ENCODE measurements at places on chromosomes 7 and 10. TPM values are rescaled to one million over a fixed set of nuclear protein-coding genes. Genes with fewer than 3 reads are reported as not detected.

GRCh38 chr7:67917437-67917755 is 920.8 kb downstream of the TYW1 start:
- DNase-seq = no peak

DNA sequence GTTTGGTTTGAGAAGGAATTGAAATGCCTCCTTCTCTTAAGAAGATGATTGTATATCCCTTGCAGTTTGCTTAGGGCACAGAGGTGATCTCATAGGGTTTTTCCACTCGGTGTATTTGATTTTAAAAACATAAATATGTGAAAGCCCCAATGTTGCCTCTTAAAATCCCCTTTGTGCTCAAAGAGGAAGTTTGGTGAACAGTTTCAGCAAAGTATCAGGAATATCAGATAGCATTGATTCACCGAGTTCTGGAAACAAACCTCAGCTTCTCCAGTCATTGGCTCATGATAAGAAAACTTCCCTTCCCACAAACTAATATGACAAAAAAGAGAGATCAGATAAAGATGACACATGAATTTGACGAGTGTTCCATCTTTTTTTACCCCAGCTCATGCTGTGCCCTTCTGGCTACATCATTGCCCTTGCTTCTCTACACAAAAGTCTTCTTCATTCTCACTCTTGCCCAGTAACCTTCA is 20.1 kb upstream of the SMNDC1 start:
- DNase-seq = no peak

GRCh38 chr7:121288894-121289293 is 39.9 kb upstream of the WNT16 start:
- DNase-seq = no peak

DNA sequence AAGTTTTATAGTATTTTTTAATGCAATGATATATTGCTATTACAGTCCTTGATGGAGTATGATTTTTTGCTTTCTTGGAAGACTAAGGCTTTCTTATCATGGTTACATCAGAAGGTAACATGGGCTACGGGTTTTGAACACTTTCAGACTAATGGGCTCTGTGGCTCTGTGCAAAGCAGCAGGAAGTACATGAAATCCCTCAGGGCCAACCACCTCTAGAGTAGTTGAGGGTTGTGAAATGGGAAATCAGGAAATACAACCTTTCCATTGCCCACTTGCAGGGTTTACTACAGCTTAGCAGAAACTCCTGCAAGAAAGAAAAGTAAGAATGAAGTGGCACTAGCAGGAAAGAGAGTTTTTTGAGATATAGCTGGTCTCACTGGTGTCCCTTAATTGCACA is 853.5 kb downstream of the KCNMA1 start:
- DNase-seq = no peak

- DNase-seq = no peak
Measured at GRCh38 chr7:1812509-1813393, 142.7 kb downstream of the ELFN1 start.

DNA sequence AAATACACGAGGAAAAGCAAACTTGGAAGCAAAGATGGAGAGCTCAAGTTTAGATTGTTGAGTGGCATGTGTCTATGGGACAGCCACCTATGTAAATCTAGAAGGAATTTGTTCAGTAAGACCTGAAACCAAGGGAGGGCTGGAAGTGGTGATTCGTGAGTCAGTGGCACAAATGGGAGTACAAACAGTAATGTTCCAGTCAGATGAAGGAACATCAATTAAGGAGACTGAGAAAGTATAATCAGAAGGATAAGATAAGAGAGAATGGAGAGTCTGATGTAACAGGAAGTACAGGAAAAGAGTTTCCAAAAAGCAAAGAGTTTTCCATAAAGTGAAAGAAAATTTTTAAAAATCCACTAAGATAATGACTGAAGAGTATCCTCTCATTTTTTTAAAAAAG is 544.2 kb downstream of the KIF20B start:
- DNase-seq = no peak

GRCh38 chr7:124800386-124800785 is 34.8 kb upstream of the GPR37 start:
- DNase-seq = no peak

DNA sequence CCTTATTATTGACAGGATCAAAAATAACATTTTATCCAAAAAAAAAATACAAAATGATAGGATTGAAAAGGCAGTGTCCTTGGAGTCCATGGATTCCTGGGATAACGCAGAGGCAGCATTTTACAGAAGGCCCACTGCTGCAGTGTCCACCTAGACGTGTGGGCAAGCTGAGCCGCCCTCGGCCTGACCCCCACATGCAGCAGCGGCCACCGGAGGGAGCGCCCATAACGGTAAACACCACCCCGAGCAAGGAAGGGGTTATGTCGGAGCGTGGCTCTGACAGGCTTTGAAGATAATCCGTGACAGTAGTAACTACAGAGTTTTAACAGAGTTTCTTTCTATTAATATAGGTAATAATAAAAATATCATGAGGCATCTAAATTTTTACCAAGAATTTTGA is 45.3 kb upstream of the PITRM1 start:
- no peak for DNase-seq

GRCh38 chr7:108403597-108404217 is 52.5 kb downstream of the NRCAM start:
- no peak for DNase-seq

DNA sequence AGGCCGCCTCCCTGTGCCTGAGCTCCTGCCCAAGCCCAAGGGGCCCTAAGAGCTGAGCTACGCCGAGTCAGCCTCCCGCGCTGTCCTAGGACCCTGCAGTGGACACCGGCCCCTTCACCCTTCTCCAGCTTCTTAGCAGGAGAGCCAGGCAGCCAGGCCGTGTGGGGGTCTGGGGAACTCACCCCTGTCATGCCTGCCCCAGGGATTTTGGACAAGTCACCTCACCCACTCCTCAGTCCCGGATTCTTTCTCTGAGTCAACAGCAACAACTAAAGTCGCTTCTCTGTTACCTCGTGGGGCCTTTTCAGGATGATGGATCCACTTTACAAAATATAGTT is 79.3 kb downstream of the MKI67 start:
- DNase-seq = no peak

GRCh38 chr10:68334672-68335467 is 2.1 kb upstream of the PBLD start:
- no peak for DNase-seq

FMC1 gene
- 44.0 TPM for total RNA-seq

SPDYE2 gene
- not detected for total RNA-seq

- DNase-seq = no peak
Measured at GRCh38 chr7:123961771-123962170, 36.7 kb downstream of the SPAM1 start.

GRCh38 chr10:113718969-113719822 is 32.3 kb upstream of the PLEKHS1 start:
- DNase-seq = no peak

EPHB6 gene
- total RNA-seq = 3.5 TPM

- no peak for DNase-seq
Measured at GRCh38 chr7:44894888-44895580, 9.7 kb upstream of the PURB start.

DNA sequence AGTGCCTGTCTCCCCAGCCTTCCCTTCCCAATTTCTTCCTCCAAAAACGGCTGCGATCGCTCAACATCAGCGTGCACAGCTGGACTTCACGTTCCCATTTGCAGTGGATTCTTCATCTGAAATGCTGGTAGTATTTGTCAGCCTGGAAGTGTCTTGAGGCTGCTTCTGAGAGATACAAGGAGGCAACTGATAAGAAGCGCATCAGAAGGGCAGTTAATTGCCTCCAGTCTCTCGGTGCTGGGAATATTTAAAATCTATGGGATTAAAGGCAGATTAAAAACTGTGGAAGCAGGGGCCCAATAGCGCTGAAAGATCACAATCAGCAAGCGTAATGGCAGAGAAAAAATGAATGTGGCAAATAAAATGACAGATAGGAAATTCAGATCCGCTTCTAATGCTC is 450.0 kb downstream of the GATA3 start:
- no peak for DNase-seq

PAX4 gene
- total RNA-seq = not detected

PRR15 gene
- total RNA-seq = 0.32 TPM

DNA sequence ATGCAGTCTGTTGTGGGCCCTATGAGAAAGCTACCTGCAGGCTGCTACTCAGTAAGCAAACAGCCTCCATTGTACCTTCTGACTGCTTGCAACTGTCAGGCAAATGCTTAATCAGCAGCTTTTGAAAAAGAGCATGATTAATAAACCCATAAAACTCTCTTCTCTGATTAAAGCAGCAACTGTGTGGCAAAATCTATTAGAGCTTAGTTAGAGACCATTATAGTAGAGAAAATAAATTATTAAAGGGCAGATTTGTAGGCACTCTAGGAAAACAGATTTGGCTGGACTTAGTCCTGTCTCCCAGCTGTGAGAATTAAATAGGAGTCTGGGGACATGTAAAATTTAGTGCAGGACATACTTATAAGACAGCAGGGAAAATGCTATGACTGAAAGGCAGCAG is 132.5 kb upstream of the WNT16 start:
- DNase-seq = no peak

DNA sequence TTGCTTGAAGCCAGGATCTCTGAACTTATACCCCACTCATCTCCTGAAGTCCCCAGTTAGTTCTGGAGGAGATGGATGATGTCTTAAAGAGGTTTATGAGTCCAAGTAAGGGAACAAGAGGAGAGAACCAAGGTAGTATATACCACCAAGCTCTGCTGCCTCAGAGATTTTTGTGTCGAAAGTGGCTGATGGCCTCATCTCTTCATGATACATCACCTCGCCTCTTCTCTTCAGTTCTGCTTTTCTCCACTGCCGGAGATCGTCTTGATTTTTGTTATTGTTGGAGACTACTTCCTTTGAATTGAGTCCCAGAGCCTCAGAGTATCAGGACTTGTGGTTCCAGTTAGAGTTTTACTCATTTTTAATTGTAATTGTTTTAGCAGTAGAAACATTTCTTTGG is 1.9 kb downstream of the VTI1A start:
- DNase-seq = no peak

GRCh38 chr7:28130277-28130676 is 50.3 kb downstream of the JAZF1 start:
- DNase-seq = no peak

GRCh38 chr10:124217906-124218804 is 124.8 kb upstream of the CHST15 start:
- no peak for DNase-seq

- DNase-seq = no peak
Measured at GRCh38 chr7:107045980-107046379, 1.5 kb downstream of the PRKAR2B start.

LOXL4 gene
- 26.3 TPM for total RNA-seq

TUBAL3 gene
- total RNA-seq = not detected

- DNase-seq = no peak
Measured at GRCh38 chr7:127741764-127742375, 89.9 kb downstream of the SND1 start.

NPTX2 gene
- 8.7 TPM for total RNA-seq

- DNase-seq = no peak
Measured at GRCh38 chr7:95921543-95921942, 149.2 kb downstream of the DYNC1I1 start.

NYAP1 gene
- total RNA-seq = 0.15 TPM

HTR7 gene
- 1.3 TPM for total RNA-seq

- peak; percentile 66 for DNase-seq
Measured at GRCh38 chr7:1106063-1106792, 18.3 kb downstream of the GPER1 start.

DNA sequence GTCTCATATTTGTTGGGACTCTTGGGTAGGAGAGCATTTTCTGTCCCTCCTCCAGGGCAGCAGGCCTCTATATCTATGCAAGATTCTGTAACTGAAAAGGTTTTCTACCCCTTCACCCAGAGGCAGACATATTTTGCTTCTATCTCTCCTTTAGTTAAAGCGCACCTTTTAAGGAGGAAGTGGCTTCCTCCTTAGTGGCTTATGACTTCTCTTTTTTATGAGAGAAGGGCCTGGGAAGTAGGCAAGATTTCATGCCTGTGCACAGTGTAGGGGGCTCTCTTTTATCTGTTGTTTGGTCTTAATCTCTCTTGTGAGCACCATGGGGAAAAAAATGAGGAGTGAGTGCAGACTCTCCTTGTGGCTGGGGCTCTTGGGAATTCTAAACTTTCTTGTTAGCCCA is 122.1 kb downstream of the LRMDA start:
- DNase-seq = no peak
